Right atrium auricular region (tissue), 2 donors: ENCODE measurements at places on chromosomes 12 and 14.

DNA sequence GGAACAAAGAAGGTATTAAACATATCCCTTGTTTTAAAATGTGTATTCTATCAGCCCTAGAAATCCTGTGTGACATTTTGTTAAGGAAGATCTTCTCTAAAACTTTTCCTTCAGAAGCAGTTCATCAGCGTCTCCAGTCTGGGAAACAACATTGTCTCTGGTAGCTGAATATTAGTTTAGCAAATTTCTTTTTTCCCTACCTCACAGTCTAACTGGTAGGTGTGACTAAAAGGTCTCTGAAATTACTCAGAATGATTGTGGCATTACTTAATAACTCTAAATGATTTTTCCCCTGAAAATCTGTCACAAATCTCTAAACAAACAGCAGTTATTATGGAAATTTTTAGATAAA lies 1044.8 kb downstream of the FLRT2 start:
- DNase-seq = no peak

DNA sequence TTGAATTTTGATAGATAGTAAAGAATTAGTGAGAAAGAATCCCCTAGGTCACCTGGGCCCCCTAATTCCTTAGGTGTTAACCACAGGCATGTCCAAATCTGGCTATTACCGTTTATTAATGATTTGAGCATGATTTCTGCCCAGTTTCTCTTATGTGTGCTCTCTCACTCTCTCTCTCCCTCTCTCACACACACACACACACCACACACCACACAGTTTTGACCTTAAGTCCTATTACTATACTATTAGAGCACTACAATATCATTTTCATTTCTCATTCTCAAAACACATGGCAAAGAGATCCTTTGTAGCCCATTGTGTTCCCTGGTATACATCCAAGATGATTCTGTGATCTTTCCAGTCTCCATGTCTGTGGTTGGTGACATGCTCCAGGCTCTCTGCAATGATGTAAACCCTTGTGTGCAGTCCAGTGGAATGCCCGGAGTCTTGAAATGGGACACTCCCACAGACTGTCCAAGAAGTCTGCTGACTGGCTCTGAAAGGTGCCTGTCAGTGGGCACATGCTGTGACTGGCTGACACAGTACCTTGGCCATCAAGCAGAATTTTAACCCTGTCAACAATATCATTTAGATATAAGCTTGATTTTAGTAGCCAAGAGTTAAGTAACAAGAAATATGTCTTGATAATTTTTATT lies 96.2 kb downstream of the FIGNL2 start:
- DNase-seq = peak; percentile 78

DNA sequence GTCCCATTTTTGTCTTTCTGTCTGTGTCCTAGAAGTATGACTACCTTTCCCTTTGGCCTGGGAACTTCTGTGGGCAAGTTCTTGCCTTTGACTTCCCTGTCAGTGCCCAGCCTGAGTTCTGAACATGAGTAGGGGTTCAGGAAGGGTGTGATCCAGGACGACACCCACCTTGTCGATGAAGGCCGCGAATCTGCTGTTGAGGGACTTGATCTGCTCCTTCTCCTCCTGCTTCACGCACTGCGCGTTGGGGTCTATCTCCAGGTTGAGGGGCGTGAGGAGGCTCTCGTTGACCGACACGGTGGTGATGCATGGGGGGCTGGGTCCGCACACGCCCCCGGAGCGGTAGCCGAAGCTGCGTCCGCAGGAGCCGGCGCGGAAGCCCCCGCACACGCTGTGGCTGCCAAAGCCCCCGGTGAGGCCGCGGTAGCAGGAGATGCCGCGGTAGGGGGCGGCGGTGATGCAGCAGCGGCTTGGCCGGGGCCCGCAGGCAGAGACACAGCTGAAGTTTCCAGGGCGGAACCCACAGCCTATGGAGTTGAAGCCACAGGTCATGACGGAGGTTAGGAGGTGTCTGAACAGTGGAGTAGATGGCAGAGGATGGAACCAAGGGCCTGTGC lies at the start of gene KRT83:
KRT83 (minus strand) TSS at position 615 of the 617 bp plus-strand sequence; CDS start at position 552, 63 bp downstream.
- DNase-seq = no peak

GRCh38 chr12:100692502-100692901 lies 102.1 kb upstream of the ANO4 start:
- DNase-seq = no peak

- DNase-seq = no peak
Observed at GRCh38 chr12:12466157-12466556, 96.5 kb downstream of the DUSP16 start.

DNA sequence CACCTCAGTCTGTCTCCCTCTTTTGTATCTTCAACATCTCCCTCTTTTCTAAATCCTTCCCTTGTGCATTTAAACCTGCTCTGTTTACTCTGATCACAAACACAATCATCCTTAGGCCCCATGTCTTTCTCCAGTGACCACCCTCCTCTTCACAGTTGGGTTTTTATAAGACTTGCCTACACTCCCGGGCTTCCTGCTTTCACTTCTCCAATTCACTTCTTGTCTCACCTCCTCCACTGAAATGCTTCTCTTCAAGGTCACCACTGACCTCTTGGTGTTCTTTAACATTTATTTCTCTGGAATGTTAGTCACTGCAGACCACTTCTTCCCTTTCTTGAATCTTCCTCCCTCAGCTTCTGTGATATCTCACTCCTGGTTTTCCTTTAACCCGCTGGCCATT lies 8.7 kb upstream of the SMCO2 start:
- no peak for DNase-seq

GRCh38 chr14:75628816-75629215 lies 31.9 kb downstream of the ERG28 start:
- no peak for DNase-seq

DNA sequence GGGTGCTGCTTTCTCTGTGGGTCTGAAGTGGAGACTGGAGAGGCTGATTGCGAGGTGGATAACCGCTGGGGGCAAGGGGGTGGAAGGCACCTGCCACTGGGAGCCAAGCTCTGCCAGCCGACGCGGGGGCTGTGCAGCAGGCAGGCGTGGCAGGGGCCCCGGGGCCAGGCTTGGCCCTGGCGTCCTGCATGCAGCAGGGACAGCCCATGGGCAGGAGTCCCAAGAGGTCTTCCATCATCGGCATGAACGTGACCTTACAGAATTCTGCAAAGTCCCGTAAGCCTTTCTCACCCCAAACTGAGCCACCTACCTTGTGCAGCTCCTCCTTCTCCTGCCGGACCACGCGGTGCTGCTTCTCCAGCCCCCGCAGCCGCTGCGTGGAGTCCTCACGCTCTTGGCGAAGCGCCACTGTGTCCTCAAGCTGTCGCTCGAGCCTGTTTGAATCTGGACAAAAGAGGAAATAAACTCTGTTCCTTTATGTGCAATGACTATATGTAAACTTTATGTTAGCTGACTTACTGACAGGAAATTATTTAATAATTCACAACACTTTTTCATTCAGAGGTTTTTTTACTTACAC lies 51.3 kb downstream of the AMN start:
- DNase-seq = no peak

DNA sequence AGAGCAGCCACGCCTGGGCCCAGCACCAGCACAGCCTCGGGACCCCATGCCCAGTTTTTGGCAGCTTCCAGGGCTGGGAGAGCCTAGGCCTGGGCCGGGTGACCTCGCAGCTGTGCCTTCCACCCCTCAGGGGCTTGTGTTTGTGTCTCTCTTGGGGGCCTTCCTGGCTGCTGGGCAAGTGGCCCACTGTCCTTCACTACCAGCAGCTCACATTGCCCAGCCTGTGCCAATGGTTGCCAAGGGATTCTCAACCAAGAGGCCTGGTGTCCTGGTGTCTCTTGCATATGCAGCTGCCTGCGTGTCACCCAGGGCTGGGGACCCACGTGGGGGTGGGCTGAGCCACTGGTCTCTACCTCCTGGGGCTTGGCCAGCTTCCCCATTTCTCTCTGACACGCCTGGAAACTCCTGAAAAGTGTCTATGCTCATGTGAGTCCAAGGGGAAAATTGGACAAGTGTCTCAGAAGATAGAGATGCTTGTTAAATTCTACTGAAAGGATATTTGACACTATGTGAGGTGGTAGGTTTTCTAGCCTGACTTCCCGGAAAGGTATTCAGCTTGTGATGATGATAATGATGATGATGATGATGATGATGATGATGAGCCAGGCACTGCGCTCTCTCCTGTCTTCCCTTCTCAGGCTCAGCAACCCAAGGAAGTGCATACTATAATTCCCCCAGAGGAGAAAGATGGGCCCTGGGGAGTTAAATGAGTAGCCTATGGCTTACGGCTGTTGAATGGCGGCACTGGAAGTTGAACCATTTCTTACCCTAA lies 48.8 kb upstream of the ESRRB start:
- no peak for DNase-seq

GRCh38 chr14:53990978-53991377 lies 34.4 kb upstream of the BMP4 start:
- no peak for DNase-seq

- no peak for DNase-seq
Observed at GRCh38 chr12:102759466-102759865, 157.6 kb downstream of the PAH start.

GRCh38 chr12:2052826-2053678 lies at the start of gene CACNA1C:
Gene CACNA1C, plus strand, starts transcription at chr12:2052987. Its CDS starts 576 bp downstream, at chr12:2053563.
- no peak for DNase-seq

GRCh38 chr12:131900397-131900796 lies 6.0 kb downstream of the ULK1 start:
- DNase-seq = no peak

DNA sequence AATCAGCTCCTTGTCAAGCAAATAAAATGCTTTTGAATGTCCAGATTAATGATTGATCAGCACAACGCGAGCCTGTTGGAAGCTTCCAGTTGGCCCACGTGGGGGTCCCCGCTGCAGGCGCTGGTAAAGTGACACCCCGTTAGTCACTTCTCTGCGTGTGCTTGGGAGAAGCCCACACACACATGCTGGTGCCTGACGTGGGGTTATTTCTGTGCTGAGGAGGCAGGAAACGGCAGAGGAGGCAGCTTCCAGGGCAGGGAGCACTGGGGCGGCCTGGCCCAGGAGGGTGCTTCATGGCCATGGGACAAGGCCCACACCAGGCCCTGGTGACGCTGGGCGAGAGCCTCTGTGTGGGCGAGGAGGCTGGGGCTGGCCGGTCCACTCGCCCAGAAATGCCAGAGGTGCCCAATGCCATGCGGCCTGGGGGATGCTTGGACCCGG lies 101.5 kb downstream of the KIF26A start:
- DNase-seq = no peak

- no peak for DNase-seq
Observed at GRCh38 chr12:116813271-116814041, 67.8 kb downstream of the HRK start.

DNA sequence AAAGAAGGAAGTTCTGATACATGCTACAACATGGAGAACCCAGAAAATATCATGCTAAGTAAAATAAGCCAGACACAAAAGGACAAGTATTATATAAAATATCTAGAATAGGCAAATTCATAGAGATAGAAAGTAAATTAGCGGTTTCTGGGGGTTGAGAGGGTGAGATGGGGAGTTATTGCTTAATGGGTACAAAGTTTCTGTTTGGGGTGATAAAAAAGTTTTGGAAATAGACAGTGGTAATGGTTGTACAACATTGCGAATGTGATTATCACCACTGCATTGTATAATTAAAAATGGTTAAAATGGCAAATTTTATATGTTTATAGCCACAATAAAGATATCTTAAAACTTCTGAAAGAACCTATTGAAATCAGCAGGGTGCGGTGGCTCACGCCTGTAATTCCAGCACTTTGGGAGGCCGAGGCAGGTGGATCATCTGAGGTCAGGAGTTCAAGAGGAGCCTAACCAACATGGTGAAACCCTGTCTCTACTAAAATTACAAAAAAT lies 15.0 kb downstream of the ZBTB25 start:
- DNase-seq = no peak

GRCh38 chr12:2372735-2373134 lies 319.9 kb downstream of the CACNA1C start:
- DNase-seq = no peak

- no peak for DNase-seq
Observed at GRCh38 chr12:106074706-106075392, 63.9 kb downstream of the NUAK1 start.

DNA sequence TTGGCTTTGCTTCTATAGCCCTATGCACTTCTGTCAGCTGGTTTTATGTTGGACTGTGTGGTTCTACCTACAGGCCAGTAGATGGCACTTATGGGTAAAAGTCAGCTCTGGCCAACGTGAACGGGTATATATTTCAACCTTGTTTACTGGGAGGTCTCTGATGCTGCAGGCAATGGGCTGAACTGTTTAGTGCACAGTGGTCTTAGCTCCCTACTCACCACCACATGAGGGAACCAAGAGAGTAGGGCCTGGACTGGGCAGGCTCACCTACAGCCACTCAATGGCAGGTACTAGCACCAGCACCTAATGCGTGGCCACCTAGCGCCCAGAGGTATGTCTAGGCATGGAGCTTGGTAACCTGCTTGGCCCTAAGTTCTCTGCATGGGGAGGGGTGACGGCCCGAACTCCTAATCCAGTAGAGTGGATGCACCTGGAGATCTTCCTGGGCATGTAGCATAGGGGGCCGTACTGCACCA lies 481.8 kb downstream of the TMEM117 start:
- DNase-seq = no peak

DNA sequence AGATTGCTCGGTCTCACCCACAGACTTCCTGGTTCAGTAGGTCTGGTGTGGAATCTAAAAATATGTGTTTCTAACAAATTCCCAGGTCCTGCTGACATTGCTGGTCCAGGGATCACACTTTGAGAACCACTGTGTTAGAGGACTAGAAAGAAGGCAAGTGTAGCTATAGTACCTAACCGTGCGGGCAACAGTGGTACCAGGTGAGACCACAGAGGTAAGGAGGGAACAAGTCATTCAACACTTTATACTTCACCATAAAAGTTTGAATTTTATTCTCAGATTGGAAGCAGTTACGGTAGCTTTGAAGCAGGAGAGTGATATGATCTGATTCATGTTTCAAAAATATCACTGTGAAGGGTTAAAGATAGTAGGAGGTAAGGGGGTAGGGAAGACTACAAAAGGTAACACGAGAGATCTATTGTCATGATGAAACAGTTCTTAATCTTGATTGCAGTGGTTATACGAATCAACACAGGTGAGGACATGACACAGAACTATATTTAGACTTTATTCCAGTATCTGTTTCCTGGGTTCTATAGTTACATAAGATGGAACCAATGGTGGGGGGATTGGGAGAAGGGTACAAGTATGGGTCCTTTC lies 73.5 kb downstream of the CDK17 start:
- no peak for DNase-seq

GRCh38 chr12:113241191-113242025 lies 20.1 kb downstream of the TPCN1 start:
- no peak for DNase-seq

- no peak for DNase-seq
Observed at GRCh38 chr12:8948701-8949341, 624 bp downstream of the M6PR start.

GRCh38 chr14:23580948-23581281 lies 2.3 kb upstream of the JPH4 start:
- DNase-seq = no peak

GRCh38 chr12:21539797-21540196 lies 13.7 kb downstream of the SPX start:
- no peak for DNase-seq

DNA sequence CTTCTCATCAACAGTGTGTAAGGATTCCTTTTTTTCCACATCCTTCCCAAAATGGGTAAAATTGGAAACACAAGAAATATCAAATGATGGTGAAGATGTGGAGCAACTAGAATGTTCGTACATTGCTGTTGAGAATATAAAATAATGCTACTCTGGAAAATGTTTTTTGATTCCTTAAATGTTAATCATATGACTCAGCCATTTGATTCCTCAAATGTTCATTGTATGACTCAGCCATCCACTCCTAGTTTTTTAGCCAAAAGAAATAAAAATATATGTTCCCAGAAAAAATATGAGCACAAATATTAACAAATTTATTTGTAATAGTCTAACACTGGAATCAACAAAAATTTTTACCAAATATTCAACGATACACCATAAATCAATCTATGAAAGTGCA lies 1108.6 kb downstream of the LRFN5 start:
- DNase-seq = no peak
